ENCODE measurements at places on chromosomes 4 and X.

DNA sequence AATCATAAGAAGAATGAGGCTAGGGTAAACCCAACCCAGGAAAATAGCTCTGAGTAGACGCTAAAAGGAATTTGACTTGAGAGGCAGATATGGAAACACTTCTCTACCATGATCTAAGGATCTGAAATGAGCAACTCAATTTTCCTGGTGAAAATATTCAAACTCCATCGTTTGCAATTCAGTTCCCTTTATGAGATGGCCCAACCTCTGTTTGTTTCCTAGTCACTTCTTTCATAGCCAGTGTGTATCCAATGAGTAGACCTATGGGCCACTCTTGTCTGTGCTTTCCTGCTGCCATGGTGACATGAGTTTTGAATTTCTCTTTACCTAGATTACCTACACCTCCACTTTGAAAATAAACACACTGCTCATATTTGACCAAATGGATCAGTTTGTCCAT is 176.2 kb upstream of the GPRIN3 start:
- DNase-seq = no peak

- no peak for DNase-seq
Measured at GRCh38 chrX:133908223-133908955, 77.0 kb downstream of the GPC3 start.

DNA sequence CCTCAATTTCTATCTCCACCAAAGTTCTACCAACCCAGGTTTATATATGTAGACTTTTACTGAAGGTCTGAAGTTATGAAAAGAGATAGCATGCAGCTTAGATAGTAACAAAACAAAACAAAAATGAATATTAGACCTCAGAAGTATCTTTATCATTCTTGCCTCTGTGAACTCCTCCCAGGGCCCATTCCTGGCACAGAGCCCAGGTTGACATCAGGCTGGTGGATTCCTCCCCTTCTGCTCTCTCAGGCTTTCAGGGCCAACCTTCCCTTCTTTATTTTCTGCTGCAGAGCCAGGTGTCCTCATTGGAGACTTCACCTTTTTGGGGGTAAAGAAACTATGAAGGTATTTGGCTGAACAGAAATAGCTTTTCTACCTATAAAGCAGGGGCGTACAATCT is 112.8 kb upstream of the PITX2 start:
- no peak for DNase-seq

- DNase-seq = peak; percentile 24
Measured at GRCh38 chr4:8906668-8906970, 35.0 kb upstream of the HMX1 start.

- peak; percentile 20 for DNase-seq
Measured at GRCh38 chr4:97911236-97911906, 231.9 kb downstream of the STPG2 start.

GRCh38 chr4:40058854-40059253 is 2.2 kb downstream of the N4BP2 start:
- no peak for DNase-seq

- DNase-seq = no peak
Measured at GRCh38 chr4:30808276-30808675, 88.1 kb downstream of the PCDH7 start.

- DNase-seq = peak; percentile 78
Measured at GRCh38 chrX:129932016-129932820, 26.3 kb downstream of the UTP14A start.

DNA sequence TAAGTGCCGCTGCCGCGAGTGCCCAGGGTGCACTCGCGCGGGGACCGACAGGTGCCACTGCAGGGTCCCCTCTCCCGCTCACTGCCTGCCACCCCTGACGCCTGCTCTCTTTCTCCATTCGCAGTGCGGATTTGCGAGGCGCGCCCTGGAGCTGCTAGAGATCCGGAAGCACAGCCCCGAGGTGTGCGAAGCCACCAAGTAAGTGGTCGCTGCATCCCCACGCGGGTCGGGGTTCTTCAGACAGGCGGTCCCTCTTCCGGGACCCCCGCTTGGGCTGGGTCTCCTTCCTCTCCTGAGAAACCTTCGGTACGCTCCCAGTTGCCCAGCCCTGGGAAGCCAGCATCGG is 547 bp downstream of the GUCY1A1 start:
- DNase-seq = peak; percentile 38

DNA sequence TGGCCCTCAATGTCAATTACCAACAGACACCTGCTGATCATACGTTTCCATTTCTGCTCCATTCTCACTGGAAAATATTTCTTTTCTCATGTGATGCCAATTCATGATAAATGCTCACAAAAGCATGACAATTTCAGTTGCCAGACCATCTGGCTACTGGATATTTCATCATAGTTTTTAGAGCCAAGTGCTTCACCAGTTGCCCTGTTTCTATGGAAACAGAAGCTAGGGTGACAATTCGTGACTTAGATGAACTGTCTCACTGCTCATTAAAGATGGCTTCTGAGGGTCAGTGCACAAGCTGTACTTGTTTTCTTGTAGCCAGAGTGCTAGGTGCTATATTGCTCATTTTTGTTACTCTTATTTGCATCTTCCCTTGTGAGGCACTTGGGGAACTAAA is 184.9 kb downstream of the COMMD8 start:
- no peak for DNase-seq

DNA sequence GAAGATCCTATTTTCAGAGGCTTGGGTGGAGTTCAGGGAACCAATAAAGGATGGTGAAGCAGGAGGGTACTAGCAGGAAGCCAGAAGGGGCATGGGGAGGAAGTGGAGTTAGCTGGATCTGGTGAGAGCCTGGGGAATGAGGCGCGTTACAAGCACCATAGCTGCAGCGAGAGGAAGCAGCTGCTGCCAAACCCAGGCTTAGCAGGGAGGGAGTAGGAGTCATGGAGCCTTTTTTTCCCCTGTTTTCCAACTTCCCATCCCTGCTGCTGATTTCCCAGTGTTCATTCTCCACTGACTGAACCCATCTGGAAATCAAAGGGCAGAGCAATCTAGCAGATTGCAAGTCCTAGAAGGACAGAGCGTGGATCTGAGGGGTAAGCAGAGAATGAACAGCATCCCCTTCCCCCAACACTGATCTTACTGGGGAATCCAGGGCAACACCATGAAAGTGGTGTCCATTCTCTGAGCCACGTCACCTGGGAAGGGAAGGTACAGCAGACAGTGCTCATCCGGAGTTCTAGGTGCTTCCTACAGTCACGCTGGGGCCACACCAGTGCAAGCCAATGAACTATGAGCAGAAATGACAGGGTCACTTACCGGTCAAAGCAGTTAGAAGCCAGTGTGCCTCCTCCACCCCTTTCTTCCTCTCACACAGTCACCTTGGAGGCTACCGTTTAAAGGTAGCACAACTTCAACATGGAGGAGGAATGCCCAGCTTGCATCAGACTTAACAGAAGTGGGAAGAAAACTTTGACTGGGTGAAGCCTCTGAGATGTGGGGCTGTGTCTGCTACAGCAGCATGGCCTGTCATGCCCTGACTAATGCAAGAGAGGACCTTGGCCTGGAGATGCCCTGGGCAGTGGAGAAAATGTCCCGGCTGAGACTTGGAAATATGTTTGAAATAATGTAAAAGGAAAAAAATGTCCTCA is 36.7 kb downstream of the SMIM20 start:
- no peak for DNase-seq

DNA sequence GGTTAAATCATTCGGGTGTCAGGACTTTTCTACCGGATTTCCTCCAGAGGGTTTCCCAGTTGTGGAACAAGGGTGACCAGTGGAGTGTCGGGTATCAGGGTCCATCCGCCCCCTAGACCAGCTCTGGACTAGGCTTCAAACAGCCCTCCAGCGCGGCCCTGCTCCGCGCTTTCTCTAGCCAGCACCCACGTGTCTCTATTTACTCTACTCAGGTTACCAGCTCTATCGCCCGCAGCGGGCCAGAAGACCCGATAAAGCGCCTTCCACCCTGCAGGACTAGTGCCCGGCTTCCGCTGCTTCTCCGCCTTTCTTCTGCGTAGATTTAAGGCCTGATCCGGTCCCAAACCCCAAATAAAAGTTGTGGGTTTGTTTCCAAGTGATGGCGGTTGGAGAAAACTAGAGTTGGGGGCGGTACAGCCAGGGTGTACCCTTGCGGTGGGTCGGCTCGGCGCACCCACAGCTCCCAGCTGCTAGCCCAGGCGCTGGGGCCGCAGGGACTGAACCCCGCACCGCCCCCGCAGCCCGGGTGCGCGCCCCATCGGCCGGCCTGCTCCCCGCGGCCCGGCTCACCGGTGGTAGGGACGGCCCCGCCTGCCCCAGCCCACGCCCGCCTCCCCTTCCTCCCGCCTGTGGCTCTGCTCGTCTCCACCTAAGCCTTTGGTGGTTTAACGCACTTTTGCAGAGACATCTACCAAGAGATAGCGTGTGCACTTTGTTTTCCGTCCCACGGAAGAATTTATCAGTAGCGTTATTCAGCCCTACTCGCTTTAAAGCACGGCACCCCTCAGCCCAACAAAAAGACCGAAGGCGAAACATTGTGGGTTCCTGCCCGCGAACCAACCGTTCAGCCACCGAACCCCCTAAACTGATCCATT is 2.1 kb downstream of the LEF1 start:
- DNase-seq = no peak

DNA sequence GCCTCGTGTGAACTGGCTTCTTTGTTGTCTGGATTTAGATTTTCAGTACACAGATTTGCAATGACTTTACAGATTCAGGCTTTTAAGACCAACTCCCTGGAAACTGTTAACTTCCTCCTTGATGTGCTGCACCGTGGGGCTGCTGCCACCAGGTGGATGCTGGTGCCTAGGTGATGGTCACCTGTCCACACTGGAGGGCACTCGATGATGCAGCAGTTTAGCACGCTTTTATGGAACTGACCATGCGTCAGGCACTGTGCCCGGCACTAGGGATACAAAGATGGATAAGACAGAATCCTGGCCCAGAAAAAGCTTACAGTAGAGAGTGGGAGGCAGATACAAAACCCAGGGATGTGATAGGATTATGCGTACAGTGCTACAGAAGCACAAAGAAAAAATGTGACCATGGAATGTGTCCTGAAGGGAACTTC is 180.7 kb downstream of the CEP135 start:
- no peak for DNase-seq

- no peak for DNase-seq
Measured at GRCh38 chr4:184790826-184791225, 34.9 kb downstream of the ACSL1 start.

GRCh38 chr4:4420421-4420820 is 33.5 kb downstream of the NSG1 start:
- no peak for DNase-seq

DNA sequence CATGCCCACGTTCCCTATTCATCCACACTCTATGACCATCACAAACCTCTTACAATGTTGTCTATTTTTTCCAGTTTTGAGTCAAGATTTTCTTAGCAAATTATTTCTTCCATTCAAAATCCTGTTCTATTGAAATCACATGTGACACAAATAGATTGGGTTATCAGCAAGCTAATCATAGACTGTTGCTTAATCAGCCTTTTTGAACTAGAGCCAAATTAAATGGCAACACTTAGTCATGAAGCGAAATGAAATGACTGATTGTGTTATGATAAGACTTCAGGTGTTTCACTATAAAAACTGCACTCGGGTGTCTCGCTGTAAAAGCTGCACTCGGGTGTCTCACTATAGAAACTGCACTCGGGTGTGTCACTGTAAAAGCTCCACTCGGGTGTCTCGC is 890.0 kb upstream of the FRG1 start:
- DNase-seq = no peak

- no peak for DNase-seq
Measured at GRCh38 chr4:189533603-189534002, 407.1 kb upstream of the FRG1 start.

DNA sequence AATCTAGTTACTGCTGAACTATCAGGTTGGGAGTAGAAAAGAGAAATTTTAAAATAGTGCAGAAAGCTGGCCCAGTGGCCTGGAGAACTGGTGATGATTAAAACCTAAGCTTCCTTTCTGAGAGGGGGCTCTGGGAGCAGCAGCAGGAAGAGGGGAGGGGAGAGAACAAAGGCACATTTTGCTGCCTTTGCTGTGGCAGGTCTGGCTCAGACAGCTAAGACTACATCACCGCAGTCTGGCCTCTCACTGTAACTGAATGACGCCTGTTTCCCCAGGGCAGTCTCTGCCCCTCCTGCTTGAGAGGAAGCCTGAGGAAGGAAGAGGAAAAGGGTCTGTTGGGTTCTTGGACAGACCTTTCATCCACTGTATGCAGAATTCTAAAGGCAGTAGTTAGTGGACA is 148.5 kb downstream of the FRAS1 start:
- no peak for DNase-seq
